ENCODE measurements at places on chromosomes 16 and 17.

- DNase-seq: peak; percentile 15
Observed at GRCh38 chr17:42153919-42154742, 658 bp downstream of the RAB5C start.

- DNase-seq: no peak
Observed at GRCh38 chr16:85420501-85421337, 192.4 kb upstream of the GSE1 start.

- DNase-seq: peak; percentile 63
Observed at GRCh38 chr17:61057257-61057656, 342.4 kb upstream of the TBX2 start.

DNA sequence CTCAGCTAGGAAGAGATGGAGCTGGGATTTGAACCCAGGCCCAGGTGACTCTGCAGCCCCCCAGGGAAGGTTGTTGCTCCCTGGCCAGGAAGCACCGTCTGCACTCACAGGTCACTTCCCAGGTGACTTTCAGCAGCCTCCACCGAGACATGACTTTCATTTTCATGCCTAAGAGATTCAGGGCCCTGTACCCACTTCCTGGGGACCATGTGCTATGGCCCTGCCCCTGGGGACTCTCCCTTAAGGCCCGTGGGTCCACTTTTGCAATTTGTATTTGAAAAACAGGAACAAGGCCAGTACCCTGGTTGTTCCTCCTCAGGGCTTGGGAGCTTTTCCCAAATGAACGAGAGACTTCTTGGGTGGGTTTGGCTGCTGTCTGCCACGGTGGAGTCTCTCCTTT lies 191.0 kb downstream of the IRF8 start:
- DNase-seq: no peak

GRCh38 chr17:77177002-77177741 lies 36.4 kb downstream of the SEC14L1 start:
- DNase-seq: no peak

DNA sequence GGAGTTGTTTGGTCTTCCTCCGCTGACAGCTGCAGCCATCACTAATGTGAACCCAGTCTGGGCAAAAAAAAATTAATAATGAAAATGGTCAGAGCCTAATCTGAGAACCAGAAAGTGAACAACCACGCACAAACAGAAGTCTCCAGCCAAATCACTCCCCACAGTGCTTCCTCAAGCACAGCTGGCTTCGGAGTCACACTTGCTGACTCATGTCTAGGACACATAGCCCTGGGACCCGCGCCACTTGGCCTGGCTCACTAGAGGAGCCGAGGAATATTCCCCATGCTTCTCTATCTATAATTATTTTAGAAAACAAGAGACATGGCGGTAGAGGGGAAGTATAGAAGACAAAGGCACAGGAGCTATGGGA lies 109.1 kb downstream of the ZFHX3 start:
- DNase-seq: peak; percentile 28
